SIG-M5 (cell line): ENCODE measurements at places on chromosomes 7 and 10.
A peak's percentile ranks its signal among the peaks of the same experiment; 100 is the strongest.

GRCh38 chr7:12719981-12720865 is 32.8 kb downstream of the ARL4A start:
- DNase-seq, result no peak

DNA sequence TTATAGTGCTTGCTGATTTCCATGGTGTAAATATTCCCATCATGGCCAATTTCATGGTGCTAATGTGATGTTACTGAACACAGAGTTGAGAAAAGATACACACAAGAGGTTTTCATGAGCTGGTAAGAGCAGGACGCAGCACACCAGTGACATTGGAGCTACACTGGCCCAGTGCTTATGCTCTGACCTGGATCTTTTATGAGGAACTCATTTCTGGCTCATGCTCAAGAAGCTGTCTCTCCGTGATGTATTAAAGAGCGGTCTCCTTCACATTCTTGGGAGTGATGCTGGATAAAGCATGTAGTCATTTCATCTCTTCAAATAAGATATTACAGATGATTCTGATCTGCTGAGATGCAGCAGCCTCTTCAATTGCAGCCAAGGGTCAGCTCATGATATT is 785.2 kb downstream of the GRID1 start:
- no peak for DNase-seq

DNA sequence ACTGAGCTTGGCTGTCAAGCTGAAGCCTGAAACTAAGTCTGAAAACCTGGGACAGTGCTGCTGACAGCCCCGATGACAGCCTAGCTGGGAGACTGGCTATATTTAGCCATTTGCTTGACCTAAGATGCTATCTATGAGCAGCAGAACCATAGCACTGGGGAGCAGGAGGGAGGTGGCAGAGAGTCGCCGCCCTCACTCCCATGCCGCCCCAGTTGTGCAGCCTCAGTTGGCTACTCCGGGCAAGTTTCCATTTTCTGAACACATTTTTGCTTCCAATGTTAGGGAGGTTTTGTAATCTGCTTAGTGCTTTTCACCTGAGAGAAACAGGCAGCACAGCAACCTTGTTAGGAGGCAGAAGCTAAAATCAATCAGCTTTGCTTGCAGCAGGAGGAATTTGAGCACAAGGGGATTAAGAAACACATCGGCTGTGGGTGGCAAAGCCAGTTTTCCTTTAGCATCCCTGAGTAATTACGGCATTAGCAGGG is 20.4 kb upstream of the C10orf71 start:
- no peak for DNase-seq

DNA sequence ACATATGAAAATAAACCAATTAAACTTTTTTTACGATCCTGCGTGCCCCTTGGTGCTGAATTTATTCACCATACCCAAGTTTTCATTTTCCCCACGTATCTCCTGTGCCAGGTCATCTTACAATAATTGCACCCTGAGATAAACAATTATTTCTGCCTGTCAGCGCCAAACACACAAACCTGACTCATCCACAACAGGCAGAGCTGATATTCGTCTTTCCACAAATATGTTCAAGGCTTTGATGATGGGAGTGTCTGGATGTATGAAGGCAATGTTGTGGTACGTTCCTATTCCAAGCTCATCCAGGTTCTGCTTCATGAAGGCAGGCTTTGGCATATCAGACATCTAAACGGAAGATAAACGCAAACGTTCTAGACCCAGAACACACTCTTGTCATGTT is 45.8 kb upstream of the RHEB start:
- no peak for DNase-seq

DNA sequence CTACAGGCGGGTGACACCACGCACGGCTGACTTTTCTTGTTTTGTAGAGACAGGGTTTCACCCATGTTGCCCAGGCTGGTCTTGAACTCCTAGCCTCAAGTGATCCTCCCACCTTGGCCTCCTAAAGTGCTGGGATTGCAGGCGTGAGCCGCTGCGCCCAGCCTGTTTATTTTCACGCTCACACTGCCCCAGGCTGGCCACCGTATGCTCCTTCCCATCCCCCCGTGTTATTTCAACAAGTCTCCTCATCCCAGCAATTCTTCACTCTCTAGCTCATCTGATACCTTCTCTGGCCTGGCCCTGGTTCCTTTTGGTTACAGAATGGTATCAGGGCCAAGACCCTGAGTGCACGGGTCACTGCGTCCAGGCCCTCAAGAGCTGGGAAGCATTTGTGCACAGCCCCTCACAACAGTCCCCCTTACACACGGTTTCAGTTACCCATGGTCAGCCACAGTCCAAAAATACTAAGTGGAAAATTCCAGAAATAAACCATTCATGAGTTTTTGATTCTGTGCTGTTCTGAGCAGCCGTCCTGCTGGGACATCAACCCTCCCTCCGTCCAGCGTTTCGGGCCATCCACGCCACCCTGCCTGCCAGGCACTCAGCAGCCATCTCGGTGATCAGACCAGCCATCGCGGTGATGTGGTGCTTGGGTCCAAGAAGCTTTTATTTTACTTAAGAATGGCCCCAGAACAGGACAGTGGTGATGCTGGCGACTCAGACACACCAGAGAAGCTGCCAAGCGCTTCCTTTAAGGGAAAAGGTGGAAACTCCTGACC is 8.9 kb downstream of the COX19 start:
- DNase-seq, result no peak

DNA sequence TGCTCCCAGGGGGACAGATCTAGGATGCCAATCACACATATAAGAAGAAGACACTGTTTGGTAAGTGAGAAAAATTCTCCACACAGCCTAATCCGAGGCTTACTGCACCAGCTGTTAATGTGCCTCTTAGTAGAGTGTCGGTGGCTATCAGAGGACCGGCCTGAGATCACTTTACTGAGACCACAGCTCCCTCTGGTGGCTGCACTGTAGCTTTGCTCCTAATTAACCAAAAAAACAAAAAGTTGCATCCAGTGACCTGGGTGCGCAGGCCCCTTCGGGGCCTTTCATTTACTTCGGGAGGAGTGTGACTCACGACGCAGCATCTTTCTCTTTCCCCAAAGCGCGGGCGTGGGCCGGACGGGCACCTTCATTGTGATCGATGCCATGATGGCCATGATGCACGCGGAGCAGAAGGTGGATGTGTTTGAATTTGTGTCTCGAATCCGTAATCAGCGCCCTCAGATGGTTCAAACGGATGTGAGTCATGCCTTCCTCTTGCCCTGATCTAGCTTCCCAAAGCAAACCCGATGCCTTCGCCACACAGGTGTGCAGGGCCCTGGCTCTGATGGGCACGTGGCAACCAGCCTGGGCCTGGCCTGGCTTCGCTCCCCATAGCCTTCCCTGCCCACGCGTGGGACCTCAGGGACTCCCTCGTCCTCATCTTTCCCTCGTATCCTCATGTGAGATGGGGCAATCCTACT is 56.7 kb downstream of the MKI67 start:
- DNase-seq, result peak; percentile 25

DNA sequence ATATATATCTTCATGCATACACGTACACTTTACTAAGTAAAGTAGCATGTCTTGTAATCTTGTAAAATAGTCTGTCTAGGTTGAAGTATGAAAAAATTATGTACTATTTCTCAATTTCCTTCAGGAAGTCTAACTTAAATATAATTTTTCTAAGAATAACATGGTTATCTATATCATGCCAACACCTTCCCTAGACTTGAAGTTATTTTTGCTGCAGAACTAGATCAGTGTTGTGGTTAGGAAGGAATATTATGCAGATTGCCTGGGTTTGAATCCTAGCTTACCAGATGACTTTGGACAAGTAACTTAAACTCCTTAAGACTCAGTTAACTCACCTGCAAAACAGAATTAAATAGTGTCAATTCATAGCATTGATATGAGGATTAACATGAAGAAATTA is 142.2 kb upstream of the SEMA3A start:
- DNase-seq, result no peak

DNA sequence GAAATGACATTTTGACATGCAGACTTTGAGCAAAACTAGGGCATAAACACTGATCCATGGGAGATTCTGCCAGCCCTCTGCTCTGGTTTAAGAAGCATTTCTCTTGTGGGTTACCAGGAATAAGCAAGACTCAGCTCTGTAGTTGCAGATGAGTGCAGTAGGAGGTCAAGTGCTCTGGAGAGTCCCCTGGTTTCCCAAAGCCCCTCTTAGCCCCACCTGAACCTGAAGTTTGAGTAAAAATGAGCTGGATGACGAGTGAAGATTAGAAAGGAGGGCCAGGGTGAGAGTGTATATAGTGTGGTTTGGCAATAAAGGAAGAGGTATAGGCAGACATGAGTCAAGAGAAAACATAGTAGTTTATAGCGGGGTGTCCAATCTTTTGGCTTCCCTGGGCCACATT is 220.3 kb downstream of the ARL4A start:
- DNase-seq, result no peak

GRCh38 chr10:80472234-80473095 is 18.4 kb downstream of the TSPAN14 start:
- no peak for DNase-seq

GRCh38 chr10:42475168-42476098 is 162.9 kb downstream of the ZNF33B start:
- DNase-seq, result no peak
